ENCODE measurements at places on chromosomes 1 and 21.

GRCh38 chr1:62110198-62110817 is 84.3 kb upstream of the L1TD1 start:
- DNase-seq, result no peak

DNA sequence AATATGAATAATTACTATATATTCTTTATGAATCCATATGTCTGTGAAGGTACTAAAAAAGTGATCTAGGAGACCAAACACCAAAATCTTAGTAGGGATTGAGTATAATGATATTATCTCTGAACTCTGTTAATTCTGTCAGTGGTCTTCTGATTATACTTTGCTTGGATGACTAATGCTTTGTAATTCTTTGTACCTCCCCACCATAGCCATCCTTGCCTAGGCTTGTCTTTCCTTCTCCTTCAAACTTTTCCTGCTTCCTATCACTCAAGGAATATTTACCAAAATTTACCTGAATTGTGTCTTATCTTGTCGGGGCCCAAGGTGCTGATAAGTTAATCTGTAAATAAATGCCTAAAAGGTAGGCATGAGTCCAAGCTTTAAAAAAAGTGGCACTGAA is 845 bp upstream of the RGS5 start:
- DNase-seq, result no peak

- no peak for DNase-seq
These were observed 1106.5 kb upstream of the TMPRSS15 start for GRCh38 chr21:19510057-19510456.

GRCh38 chr1:183473217-183473536 is 878 bp downstream of the SMG7 start:
- no peak for DNase-seq

GRCh38 chr1:21837476-21837875 is 25.4 kb downstream of the LDLRAD2 start:
- DNase-seq, result no peak

GRCh38 chr1:202241376-202242079 is 47.9 kb downstream of the LGR6 start:
- no peak for DNase-seq

- DNase-seq, result no peak
These were observed 689.7 kb upstream of the PRMT6 start for GRCh38 chr1:106366627-106367319.

- no peak for DNase-seq
These were observed 130.6 kb downstream of the MRPS6 start for GRCh38 chr21:34203851-34204420.

- no peak for DNase-seq
These were observed 49.5 kb downstream of the SSBP3 start for GRCh38 chr1:54356680-54357147.

DNA sequence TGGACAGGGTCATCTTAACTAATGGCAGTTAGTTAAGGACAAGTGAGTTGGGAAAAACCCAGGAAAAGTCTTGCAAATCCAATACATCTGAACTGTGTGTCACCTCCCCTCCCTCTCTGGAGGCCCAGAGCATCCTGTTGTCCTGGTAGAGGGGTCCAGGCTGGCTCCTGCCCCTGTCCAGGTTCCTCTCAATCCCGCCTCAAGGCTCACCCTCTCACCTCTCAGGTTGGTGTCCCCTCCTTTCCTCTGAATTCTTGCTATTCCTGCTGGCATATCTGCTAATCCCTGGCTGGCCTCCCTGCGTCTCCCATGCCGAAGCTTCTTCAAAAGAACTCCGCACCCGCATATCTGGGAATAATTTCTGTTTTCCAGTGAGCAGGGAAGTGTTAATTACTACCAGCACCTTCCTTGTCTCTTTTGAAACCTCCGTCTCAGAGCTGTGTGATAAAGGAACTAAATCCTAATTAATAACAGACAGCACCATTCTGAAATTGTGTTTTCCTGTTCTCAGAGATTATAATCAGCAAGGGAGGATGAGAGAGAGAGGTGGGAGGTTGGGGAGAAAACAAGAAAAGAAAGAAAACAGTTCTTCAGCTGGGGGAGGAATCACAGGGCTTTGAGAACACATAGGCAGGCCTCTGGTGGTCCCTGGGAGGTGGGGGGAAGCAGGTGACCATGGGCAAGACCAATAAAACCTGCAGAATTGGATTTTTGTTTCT is 568.0 kb downstream of the PTPRU start:
- no peak for DNase-seq

DNA sequence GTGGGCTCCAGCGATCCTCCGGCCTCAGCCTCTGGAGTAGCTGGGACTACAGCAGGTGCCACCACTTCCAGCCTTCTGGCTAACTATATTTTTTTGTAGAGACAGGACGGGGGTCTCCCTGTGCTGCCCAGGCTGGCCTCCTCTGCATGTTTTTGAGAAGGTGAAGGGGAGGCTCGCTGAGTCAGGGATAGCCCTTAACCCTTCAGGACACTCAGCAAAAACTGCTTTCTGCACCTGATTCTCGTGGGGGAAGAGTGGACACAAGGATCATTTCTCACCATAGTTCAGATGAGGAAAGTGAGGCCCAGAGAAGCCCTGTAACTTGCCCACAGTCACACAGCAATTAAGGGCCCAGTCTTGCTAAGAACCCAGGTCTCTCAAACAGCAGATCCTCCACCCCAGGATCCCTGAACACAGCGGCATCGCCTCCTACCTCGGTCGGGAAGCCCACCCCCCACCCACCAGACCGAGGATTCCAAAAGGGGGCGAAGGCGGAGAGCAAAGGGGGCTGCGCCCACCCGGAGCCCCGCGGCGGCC is 1.3 kb downstream of the FGR start:
- DNase-seq, result no peak

GRCh38 chr1:113657126-113657525 is 102.2 kb downstream of the PHTF1 start:
- no peak for DNase-seq

DNA sequence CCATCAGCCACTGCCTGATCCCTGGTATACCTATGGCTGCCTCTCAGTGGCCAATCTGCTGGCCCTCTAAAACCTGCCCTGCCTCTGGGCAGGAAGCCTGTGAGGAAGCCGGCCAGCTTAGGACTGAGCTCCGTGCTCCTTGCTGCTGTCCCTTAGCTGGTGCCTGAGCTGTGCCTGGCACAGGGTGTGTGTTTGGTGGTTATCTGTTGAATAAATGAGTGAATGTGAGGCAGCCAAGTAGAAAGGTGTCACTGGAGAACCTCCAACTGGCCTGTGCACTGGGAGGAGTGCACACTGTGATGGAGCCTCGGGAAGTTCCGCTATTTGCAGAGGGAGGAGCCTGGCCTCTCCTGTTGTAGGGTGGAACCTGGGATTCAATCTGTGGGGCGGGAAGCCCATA is 63.4 kb upstream of the STUM start:
- DNase-seq, result no peak

DNA sequence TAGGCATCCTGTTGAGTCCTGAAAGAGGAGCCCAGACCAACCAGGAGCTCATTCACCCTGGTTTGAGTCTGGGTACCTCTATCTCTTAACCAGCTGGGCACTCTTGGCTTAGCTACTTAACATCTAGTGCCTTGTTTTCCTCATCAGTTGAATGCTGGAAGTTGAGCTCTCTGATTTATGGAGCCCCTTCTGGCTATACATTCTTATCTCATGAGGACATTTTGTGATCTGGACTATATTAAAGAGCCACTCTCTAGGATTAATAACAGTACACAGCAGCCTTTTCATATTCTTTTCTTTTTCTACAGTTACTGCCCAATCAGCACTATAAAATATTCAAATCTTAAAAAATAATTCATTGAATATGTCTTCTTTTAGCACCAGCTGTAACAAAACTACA is 296.9 kb upstream of the RUNX1 start:
- DNase-seq, result no peak

GRCh38 chr1:87560137-87560536 is 231.5 kb downstream of the LMO4 start:
- no peak for DNase-seq

DNA sequence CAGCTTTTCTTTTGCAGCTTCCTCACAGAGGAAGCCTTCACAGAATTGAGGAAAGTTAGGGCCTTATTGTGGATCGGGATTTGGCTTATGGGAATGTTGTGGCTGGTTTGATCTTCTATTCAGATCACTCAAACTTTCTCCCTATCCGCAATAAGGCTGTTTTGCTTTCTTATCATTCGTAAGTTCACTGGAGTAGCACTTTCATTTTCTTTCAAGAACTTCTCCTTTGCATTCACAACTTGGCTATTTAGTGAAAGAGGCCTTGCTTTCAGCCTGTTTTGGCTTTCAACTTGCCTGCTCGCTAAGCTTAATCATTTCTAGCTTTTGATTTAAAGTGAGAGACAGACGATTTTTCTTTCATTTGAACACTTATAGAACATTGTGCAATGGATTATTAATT is 181.9 kb upstream of the B3GALT2 start:
- no peak for DNase-seq

- no peak for DNase-seq
These were observed 11.8 kb upstream of the PDIK1L start for GRCh38 chr1:26099780-26100179.

- no peak for DNase-seq
These were observed 33.2 kb downstream of the SLC45A1 start for GRCh38 chr1:8350914-8351684.

DNA sequence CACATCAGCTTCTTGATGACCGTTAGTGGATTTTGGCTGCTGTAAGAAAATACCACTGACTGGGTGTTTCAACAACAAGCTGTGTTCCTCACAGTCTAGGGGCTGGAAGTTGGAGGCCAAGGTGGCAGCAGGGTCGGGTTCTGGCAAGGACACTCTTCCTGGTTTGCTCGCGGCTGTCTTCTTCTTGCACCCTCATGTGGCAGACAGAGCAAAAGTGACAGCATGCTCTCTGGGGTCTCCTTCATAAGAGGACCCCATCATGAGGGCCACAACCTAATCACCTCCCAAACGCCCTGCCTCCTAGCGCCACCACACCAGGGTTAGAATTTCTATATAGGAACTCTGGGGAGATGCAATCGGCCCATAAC is 18.6 kb upstream of the TSPEAR start:
- DNase-seq, result no peak

DNA sequence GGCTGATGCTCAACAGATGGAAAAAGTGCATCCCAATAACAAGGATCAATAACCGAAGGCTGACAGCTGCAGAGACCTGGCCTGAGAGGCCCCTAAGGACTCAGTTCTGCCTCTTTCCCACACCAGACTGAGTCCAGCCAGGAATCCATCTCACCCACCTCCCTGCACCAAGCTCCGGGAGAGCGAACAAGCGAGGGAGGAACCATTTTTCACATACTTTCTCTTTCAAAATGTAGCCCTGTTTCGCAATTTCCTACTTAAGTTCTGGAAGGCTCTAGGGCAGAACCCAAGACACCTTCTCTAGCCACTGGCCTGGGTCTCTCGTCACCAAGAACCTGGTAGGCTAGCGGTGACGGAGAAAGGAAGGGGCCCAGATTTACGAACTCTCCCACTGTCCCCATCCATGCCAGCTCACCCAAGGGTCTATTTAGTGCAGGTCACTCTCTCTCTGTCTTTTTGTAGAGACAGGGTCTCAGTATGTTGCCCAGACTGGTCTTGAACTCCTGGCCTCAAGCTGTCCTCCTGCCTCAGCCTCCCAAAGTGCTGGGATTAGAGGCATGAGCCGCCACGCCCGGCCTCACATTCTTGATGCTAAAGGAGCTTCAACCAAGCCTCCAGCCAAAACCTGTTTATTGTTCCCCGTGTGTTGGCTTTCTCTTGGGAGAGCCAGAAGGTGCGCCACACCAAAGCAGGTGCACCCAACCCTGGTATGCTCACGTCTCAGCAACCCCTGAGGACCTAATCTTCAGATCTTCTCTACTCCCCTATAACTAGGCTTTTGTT is 10.9 kb upstream of the GNL2 start:
- no peak for DNase-seq

DNA sequence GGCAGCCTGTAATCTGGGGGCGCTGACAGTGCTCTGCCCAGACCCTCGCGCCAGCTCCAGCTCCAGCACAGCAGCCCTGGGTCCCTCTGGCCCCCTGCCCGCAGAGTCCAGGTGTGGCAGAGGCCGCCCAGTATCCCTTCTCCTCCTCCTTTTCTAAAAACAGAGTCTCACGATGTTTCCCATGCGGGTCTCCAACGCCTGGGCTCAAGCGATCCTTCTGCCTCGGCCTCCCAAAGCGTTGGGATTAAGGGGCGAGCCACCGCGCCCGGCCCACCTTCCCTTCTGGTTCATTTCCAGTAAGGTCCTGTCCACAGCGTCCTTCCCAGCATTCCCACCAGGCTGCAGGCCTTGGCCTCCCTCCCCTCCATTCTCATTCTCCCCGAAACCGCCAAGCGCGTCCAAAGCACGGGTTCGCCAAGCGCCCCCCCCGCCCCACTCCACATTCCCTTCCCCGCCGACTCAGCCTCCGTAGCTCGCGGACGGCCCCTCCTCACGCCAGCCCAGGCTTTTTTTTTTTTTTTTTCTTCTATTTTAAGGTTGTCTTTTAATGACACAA is 2.0 kb upstream of the PCBP3 start:
- DNase-seq, result no peak

GRCh38 chr1:10480614-10481013 is 5.9 kb downstream of the PEX14 start:
- DNase-seq, result no peak

DNA sequence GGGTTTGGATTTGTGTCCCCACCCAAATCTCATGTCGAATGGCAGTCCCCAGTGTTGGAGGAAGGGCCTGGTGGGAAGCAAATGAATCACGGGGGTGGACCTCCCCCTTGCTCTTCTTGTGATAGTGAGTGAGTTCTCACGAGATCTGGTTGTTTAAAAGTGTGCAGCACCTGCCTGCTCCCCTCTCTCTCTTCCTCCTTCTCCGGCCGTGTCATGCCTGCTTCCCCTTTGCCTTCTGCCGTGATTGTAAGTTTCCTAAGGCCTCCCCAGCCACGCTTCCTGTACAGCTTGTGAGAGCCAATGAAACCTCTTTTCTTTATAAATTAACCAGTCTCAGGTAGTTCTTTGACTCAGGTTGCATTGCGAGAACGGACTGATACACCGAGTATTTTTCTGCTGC is 15.9 kb downstream of the CLDN14 start:
- no peak for DNase-seq

GRCh38 chr1:216902669-216903381 is 179.6 kb upstream of the ESRRG start:
- DNase-seq, result peak; percentile 64

DNA sequence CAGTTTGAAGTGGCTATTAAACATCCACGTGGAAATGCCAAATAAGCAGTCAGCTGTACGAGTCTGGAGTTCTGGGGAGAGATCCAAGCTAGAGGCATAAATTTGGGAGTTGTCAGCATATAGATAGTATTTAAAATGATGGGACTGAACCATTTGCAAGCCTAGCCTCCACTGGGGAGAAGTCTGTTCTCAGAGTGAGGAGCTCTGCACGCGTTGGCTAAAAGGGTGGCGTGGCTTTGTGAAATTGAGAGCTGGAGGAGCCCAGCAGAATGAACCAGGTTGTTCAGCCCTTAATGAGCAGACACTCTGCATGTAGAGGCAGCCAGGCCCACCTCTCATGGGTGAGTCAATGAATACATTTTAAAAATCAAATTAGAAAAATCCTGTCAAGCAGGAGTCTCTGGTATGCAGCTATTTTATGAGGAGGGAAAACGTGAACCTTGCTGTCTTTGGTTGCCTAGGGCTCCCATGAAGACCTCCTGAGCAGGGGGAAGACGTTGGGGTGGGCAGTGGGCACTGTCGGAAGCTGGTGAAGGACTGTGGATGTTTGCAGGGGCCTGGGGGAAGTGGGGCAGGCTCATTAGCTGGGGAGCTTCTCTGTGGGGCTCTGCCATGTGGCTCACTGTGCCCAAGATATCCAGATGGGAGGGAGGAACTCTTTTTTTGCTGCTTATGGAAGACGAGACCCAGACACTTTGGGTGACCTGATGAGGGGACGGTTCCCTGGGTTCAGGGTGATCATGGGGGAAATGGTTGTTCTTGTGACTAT is 18.8 kb downstream of the TMCC2 start:
- no peak for DNase-seq

GRCh38 chr1:148293651-148294050 is 141.6 kb upstream of the NBPF11 start:
- DNase-seq, result no peak

GRCh38 chr1:244150071-244150470 is 99.0 kb downstream of the ZBTB18 start:
- DNase-seq, result peak; percentile 21

Measured in astrocyte of the spinal cord (primary cell).